ENCODE measurements at places on chromosomes 5 and 9. TPM values are rescaled to one million over a fixed set of nuclear protein-coding genes. Genes with fewer than 3 reads are reported as not detected.
A peak's percentile ranks its signal among the peaks of the same experiment; 100 is the strongest.

DNA sequence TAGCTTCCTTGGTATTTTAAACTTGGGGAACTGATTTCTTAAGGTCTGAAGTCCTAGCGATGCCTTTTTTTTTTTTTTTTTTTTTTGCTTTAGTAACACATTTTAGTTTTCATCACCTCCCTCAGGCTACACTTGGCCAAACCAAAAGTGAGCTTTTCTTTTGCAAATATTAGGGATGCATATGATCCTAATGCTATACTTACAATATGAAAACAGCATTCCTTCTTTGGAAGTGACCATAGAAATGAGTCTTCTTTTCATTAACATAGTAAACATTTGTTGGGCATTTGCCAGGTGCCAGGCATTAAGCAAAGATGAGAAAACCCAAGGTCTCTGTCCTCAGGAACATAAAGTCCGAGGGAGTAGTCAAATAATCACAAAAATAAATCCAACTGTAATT, 189.8 kb downstream of the ALDH1A1 start:
- DNase-seq, result no peak

DNA sequence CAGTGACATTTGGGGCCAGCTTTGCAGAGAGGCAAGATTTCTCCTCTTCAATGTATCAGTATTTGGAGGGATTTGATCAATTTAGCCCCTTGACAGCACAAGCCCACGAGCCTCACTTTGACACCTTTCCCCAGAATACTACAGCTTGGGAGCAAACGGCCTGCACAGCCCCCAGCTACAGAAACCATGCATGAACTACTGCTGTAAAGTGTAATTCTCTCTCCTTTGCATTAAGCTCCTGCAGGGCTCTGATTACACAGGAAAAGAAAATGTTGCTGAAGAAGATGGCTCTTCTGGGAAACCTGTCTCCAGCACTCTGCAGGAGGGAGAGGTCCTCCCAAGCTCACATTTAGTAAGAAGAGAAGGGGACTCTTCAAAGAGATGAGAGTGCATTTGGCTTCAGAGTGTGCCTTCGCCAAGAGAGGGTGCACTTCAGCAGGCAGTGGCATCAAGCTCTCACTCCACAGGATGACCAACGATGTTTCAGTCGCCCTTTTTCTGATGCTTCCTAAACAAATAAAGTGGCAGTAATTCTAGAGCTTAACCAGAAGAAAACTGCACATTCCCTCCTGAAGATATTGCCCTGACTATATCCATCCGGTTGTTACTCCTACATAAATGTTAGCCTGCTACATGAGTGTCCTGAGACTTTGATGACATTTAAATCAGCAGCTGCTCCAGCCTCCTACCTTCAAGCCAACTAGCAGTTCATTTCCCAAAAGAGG, 272.2 kb downstream of the AUH start:
- peak; percentile 44 for DNase-seq

GRCh38 chr5:126016256-126016655, 407.0 kb upstream of the GRAMD2B start:
- DNase-seq, result peak; percentile 45

Gene PCAT7
- total RNA-seq, result 0.17 TPM

Gene FGFR4
- total RNA-seq, result 233 TPM

- no peak for DNase-seq
These were observed 178.1 kb downstream of the SLF1 start for GRCh38 chr5:94796586-94796985.

GRCh38 chr9:24616863-24617262, 71.2 kb upstream of the IZUMO3 start:
- no peak for DNase-seq

Gene GFI1B
- total RNA-seq, result 1.3 TPM

Gene LHX3
- not detected for total RNA-seq

Gene MED22
- total RNA-seq, result 28.7 TPM

- DNase-seq, result no peak
These were observed 208.7 kb downstream of the BRINP1 start for GRCh38 chr9:119160551-119160950.

DNA sequence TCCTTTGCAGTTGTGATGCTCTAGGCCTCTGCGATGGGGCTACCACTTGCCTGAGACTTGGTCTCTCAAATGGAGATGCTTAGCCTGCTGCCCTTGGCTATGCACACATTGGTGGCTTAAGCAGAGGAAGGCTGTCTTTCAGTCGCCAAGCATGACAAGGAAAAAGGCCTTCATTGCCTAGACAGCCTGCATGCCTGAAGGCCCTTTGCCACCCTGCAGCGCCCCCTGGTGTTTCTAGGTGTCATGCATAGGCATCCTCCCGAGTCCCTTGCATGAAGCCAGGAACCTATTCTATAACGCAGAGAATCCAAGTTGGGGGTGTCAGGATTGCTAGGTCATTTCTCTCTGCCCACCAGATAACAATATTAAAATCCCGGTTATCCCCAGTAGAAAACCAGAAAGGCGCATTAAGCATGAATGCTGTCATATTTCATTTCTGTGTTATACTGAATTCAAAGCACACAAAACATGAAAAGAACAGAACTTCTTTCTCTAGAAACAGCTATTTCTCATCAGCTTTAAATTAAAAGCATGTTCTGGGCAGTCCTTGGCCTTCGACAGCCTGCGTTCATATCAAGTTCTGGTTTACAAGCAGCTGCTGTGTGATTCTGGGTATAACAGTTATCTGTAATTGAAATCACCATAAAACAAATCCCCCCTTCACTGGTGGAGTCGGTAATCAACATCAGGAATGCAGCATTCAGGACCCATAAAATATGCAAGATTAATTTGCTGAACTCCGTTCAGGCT, 59.7 kb upstream of the TRPC7 start:
- DNase-seq, result peak; percentile 77

Gene IL9
- not detected for total RNA-seq

GRCh38 chr5:178296066-178296465, 63.5 kb upstream of the PHYKPL start:
- no peak for DNase-seq

Gene DMGDH
- 1.6 TPM for total RNA-seq

Gene PLPP7
- 7.2 TPM for total RNA-seq

Gene SLC34A1
- 0.06 TPM for total RNA-seq

Gene PCDHB7
- total RNA-seq, result 2.1 TPM

Gene SOX30
- total RNA-seq, result 0.09 TPM

DNA sequence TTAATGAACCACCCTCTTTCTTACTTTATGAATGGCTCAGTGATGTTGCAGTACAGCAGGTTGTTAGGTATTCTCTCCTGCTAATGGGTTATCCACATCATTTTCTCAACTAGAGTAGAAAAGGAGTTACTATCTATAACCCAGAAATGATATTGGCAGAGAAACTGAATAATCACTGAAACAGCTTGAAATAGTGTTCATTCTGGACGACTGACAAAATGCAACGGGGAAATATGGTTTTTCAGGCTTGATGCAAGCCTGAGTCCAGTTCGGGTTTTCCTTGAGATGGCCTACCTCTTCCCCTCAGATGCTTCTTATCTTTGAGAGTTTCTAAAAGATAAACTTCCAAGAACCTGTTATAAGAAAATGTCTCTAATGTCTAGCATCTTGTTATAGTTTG, 187.3 kb downstream of the RAB3C start:
- DNase-seq, result no peak

Gene CA9
- total RNA-seq, result 777 TPM

DNA sequence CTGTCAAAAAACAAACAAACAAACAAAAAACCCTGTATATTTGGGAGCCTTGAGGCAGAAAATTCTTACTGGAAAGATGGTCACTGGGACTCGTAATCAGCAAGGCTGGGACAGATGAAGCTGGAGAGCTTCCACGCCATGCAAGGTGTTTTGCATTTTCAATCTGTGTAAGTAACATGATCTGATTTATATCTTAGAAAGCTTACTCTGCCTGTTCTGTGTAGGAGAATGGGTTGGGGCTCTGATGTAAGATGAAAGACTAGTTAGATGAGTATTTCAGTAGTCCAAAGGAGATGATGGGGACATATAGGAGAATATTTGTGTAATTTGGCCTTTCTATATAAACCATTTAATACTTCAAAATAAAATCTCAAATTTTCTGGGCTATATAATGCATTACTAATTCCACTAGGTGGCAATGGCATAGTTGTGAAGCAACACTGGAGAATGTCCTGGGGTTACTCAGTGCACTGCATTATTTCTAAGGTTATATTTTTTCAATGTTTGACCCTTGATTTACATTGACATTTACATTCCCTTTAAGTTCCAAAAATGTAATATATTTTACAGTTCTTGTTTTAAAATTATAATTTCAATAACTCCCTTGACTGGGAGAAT, 21.9 kb upstream of the FSD1L start:
- no peak for DNase-seq

DNA sequence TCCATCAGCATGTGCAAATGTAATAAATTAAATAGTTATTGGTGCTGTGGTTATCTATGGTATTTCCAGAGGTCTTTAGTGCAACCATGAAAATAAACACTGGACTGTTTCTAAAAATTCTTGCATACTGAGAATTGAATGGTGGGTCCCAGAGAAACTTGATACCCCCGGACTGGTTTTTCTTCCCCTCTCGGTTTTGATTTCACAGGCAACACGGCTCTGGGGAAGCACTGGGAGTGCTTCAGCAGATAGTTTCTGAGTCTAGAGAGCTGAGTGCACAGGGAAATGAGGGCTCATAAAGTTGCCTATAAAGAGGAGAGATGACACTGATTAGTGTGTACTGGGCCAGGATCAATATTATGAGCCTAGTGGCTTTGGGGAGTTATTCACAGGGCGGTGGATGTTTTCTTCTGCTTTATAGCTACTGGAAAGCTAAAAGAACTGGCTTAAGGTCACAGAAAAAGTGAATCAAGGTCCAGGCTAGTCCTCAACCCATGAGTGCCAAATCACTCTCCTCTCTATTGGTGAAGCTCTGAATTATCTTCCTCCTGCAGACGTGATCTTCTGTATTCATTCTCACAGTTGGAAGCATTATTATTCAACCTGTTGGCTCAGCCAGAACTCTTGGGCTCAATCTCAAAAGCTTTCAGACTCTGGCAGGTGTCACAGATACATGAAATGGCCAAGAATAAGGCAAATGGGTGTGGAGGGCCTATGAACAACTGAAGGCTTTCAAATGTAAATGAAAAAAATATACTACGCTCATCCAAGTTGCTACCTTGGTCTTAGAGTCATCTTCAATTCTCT, 170.2 kb upstream of the HMHB1 start:
- no peak for DNase-seq

Gene FGF18
- total RNA-seq, result 0.63 TPM

Gene CDC25C
- total RNA-seq, result 0.37 TPM

- DNase-seq, result no peak
These were observed 11.4 kb downstream of the HAND1 start for GRCh38 chr5:154466671-154467070.

Gene HTR4
- 3.8 TPM for total RNA-seq

DNA sequence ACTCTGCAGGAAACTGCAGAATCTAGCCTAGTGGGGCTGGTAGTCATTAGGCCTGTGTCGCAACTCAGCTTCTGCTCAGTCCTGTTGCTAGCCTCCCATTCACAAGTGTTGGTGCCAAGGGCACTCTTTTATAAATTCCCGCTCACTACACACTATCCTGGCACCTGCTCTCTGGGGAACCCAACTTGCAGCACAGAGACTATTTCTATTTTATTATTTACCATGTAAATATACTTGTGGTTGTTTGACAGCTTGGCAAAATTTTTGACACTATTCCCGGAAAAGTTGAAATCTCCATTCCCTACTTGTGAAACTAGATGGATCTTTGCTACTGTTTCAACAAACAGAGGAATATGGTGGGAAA, 20.4 kb upstream of the SMC2 start:
- no peak for DNase-seq

DNA sequence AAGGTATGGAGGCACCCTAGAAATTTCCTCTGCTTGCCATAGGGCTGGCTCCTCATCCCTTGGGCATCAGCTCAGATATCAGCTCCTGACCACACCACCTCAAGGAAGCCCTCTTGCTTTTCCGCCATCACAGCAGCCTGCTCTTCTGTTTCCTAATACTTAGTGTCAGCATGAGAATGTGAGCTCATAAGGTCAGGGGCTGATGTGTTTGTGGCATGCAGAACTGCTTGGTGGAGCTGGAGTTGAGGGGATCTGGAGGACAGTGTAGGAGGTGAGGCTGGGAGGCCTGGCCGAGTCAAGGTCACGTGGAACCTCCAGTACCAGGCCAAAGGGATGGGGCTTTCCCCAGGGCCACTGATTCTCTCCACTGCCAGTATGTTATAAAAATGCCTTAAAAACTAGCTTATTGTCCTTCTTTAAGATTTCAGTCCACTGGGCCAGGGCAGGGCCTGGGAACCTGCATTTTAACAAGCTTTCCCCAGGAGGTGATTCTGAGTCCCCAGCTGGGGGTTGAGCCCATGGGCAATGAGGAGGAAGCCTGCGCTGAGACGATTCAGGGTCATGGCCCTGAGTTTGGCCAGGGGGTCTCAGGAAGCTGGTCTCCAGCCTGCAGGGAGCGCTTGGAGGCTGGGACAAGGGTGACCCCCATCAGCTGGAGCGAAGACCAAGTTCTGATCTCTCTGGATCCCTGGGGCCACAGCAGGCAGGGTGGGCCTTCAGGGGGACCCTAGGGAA, 28.6 kb downstream of the DAB2IP start:
- no peak for DNase-seq

GRCh38 chr5:4862500-4862899, 277.6 kb upstream of the ADAMTS16 start:
- no peak for DNase-seq

Gene PCDHB12
- total RNA-seq, result 3.5 TPM

DNA sequence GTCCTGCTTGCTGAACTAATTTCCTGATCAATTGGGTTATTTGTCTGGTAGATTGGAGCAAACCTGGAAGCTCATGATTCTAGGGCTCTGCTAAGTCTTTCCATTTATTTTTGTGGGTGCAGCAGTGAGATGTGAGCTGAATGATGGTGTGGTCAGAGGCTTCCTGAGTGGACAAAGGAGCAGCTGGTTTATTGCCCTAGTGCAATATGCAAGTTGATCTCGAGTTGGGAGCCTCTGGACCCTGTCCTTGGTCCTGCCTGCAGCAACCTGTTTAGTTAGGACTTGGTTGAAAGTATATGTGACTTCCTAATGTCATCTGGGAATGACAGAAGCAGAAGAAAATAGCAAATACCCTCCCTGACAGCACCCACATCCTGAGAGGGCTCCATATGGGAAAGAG, 4.2 kb upstream of the UNC5A start:
- no peak for DNase-seq

Gene PCDHGC5
- total RNA-seq, result 2.0 TPM

Gene NOP16
- total RNA-seq, result 10.1 TPM

Gene STXBP1
- 52.8 TPM for total RNA-seq

Gene CDH12
- 0.09 TPM for total RNA-seq

Gene WHRN
- 9.2 TPM for total RNA-seq
